CD4-positive, alpha-beta T cell treated with Interferon gamma for 1 hour (primary cell): ENCODE measurements at places on chromosomes 11 and 22.

DNA sequence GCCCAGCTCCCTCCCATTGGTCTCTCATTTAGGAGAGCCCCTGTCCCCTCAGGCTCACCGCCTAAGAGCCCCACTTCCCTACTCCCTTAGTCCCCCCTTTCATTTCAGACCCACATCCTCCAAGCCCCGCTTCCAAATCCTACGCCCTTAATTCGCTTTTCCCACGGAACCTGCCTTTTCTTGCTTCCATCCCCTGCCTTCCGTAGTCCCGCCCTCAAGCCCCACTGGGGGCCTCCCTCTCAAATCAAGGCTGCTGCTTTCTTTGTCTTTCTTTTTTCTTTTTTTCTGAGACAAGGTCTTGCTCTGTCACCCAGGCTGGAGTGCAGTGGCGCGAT is 396 bp downstream of the CCDC157 start:
- DNase-seq, result no peak

DNA sequence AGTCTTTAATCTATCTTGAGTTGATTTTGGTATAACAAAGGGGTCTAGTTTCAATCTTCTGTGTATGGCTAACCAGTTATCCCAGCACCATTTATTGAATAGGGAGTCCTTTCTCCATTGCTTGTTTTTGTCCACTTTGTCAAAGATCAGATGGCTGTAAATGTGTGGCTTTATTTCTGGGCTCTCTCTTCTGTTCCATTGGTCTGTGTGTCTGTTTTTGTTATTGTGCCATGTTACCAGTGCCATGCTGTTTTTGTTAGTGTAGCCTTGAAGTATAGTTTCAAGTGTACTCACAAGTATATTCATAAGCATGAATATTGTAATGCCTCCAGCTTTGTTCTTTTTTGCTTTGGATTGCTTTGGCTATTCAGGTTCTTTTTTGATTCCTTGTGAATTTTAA is 159.6 kb downstream of the TBC1D22A start:
- no peak for DNase-seq

DNA sequence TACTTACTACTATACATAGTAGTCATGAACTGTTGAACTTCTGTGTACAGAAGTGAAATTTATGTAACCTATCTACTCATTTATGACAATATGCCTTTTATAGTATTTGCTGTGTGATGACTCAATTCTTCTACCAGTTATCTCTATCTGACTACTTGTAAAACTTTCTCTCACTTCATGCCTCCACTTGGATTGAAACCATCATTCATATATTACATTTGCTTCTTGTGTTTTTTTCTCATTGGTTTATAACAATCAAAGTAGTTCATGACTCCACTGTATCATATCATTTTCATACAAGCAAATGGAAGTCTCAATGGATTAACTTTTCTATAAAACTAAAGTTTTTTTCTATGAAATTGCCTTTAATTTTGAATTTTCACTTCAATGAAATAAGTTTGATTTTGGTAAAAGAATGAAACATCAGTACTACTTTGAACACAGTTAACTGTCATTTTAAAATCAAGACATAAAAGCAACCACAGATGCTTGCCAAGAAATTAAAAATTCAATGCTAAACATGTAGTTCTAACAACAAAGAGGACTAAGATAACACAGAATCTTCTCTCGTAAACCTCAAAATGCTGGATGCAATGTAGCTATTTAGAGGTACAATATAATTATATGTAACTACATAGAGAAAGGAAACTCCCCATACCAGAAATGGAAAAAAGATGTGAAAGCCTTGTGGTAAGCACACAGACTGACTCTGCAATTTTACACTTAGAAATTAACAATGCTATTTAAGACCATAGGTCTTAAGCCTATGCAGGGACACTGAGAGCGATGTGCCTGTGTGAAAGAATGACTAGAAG is 27.6 kb upstream of the EXPH5 start:
- DNase-seq, result no peak

- no peak for DNase-seq
Measured at GRCh38 chr11:134535029-134536025, 123.3 kb upstream of the B3GAT1 start.

GRCh38 chr22:25898707-25899365 is 156.8 kb downstream of the MYO18B start:
- no peak for DNase-seq

DNA sequence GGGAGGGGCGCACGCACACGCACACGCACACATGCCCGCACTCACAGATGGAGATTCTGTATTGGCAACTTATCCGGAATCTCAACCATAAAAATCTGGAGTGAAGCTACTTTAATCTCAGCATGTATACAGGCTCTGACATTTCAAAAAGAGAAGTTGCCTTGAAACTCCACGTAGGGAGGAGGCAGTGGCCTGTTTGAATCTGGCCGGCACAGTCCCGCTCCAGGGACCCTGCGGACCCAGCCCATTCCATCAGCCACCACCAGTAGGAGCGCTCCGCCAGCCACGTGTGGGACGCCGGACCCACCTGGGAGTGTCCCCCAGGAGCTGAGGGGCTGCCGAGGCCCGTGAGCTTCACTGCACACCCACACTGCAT is 1.9 kb upstream of the SYT8 start:
- DNase-seq, result no peak

DNA sequence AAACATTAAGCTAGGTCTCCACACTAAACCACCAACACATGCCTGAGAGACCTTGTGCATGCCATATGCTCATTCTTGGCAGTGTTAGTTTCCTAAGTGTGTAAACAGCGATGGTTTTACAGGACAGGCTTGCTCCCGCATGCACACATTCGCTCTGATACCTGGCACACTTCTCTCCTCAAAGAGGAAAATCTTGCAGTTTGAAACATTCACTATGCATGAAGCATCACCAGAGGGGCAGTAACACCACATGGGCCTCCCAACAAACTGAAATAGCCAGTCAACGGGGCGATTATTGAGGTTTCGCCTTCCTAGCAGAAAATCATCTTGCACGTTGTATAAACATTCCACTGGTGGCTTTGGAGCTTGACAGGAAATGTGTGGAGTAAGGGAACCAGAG is 52.6 kb downstream of the ABTB2 start:
- no peak for DNase-seq

- DNase-seq, result no peak
Measured at GRCh38 chr11:72396041-72396440, 38.3 kb downstream of the CLPB start.

GRCh38 chr11:79547256-79547655 is 106.4 kb upstream of the TENM4 start:
- no peak for DNase-seq

- DNase-seq, result no peak
Measured at GRCh38 chr11:15471895-15472799, 357.4 kb downstream of the INSC start.

DNA sequence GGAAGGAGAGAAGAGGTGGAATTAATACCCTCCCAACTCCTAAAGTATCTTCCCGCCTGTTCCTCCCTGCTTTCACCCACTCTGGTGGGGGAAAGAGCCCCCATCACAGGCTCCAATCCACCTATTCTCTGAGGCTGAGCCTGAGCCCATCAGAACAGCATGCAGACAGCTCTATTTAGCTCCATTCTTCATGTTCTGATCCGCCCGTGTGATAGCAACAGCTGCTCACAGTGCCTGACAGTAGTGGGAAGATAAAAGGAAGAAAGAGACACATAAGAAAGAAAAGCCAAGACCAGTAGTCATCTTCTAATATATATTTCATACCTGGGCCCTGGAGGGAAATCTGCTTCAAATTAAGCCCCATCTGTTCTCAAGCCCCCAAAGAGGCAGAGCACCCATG is 80.3 kb upstream of the AKIP1 start:
- no peak for DNase-seq

DNA sequence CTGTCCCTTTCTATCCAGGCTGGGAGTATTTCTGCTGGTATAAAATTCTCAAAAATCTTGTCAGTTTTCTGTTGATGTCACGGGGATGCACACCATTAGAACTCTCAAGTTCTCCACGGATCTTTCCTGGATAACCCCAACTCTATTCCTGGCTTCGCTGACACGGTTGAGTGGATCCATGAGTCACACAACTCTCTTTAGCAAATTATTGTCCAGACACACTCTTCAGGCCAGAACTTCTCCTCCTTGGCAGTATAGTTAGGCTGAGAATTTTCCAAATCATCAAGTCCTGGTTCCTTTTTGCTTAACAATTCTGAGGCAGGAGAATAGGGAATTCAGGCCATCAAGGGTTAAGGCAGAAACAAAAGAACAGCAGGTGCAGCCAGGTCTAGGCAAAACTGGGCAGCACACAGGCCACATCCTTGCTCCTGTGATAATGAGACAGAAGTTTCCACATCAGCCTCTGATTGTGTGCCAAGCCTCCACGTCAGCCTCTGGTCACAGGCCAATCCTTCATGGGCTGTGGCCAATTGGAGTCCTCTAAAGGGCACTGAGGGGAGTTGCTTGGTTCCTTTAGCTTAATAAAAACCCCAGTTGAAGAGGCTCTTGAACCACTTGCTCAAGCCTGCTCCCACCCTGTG is 5.7 kb upstream of the ACAT1 start:
- DNase-seq, result no peak

- no peak for DNase-seq
Measured at GRCh38 chr11:134266841-134267251, 9.3 kb upstream of the GLB1L3 start.

DNA sequence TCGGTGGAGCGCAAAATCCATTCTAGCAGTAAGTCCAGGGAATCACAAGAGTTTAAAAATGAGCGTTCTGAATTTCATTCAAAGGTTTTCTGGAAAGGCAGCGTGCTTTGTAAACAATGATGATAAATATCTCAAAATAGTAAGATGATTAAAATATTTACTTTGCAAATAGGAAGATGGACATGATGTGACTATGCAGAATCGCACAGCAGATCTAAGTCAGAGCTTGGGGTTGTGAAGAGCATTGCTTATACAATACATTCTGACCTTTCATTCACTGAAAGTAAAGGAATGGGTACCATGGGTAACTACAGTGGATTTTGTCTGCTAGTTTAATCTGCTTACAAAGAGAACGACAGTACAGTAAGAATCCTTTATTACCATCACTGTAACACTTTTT is 77.5 kb downstream of the PPP6R3 start:
- no peak for DNase-seq

GRCh38 chr11:324156-324555 is 3.5 kb upstream of the IFITM3 start:
- no peak for DNase-seq

DNA sequence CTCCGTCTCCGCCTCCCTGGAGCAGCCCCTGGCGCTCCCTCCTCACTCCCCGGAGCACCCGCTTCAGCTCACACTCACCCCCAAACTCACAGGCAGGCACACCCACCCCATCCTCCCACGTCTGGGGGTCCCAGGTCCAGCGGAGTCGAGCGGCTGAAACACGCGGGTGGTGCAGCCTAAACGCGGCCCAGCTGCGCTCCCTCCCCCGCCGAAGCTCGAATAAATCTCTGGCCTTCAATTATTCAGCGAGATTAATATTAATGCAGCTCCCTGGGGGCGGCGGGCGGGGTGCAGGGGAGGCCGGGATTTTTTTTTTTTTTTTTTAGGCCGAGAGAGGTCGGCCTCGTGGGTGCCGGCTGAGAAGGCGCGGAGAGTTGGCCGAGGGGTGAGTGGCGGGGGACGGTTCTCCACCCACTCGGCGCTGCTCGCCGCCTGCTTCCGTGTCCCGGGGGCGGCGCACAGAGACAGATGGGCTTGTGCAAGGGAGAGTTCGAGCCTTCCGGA is 524 bp upstream of the SLC1A2 start:
- DNase-seq, result no peak

DNA sequence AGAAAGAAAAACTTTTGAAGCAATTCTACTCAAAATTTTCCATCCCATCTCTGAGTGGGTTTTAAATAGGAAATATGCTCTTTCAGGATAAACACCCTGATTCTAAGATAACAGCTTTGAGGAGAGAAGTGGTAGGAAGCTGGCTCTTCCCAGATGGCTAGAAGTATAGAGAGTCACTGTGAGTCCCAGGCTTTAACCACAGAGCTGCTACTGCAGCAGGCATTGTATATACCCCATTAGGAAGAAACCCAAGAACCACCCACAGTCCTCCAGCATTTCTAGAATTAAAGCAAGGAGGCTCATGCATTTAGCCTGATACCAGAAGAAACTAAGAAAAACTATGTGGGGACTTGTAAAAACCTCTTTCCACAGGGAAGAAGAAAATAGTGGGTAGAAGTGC is 1405.6 kb upstream of the TENM4 start:
- no peak for DNase-seq

DNA sequence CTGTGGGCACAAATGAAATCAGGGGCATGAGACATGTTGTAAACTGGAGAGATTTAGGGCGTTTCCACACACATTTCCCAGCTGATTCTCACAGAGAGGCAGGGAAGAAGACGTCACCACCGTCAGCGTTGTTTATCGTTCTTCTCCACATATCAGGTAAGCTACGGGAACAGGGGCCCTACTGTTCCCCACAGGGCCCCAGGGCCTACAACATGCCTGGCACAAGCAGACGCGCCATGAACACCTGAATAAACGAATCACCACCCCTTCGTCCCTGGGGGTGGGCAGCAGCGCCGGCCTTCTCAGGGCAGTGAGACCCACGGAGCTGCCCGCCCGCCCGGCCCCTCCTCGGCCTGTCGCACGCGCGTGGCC is 342 bp downstream of the EFCAB6 start:
- no peak for DNase-seq

DNA sequence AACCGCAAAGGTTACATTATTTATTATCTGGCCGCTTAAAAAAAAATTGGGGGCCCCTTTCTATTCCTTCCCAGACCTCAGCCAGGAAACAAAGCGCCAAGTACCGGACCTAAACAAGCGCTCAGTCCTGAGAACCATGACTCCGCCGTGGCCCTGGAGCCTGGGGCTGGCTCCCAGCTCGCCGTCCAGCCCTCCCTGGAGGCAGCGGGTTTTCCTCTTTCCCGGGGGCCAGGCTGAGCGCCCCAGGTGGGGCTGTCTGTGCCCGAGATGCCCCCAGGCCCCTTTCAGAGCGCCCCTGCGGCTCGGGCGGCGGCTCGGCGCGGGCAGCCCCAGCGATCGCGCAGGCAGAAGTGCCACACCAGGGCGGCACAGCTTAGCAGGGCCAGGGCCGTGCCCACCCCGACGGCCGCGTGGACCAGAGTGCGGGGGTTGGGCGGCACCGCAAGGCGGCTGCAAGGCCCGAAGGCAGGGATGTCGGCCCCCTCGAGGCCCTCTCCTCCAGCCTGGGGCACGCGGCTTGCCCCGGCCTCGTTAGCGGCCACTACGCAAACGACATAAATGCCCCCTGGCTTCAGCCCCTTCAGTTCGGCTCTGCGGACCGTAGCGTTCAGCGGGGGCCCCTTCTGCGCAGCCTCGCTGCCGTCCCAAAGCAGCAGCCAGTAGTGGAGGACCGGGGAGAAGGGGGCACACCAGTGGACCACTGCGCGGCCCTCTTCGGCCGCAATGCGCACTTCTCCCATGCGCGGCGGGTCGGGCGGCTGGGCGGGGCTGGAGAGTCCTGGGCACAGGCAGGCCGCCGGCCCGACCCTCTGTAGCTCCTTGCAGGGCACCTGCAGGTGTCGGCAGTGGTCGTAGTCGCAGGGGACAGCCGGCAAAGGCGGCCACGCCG is 1.6 kb downstream of the LRRN4CL start:
- no peak for DNase-seq
